ENCODE measurements at places on chromosomes 7 and 10.

- no peak for DNase-seq
Observed at GRCh38 chr7:155001756-155002410, 1.0 kb downstream of the PAXIP1 start.

DNA sequence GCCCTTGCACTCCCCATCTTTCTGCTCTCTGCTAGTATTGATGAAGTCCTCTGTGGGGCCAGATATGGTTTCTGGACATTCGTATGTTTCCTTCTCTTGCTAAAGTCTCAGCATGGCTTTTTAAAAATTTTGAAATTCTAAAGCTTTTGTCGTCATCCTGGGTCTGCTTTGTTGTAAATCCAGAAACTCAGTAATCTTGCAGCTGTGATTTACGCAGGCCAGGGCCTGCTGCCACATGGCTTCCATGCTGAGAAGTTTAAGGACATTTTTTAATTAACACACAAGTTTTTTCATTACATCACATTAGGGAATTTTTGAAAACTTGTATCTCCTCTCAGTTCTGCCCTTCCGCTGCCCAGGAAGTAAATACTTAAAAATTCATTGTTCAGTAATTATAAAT, 686.1 kb upstream of the IGFBP3 start:
- DNase-seq, result no peak

- DNase-seq, result no peak
Observed at GRCh38 chr10:102289840-102290239, 44.5 kb downstream of the GBF1 start.

GRCh38 chr7:117025891-117026290, 72.6 kb downstream of the ST7 start:
- no peak for DNase-seq

DNA sequence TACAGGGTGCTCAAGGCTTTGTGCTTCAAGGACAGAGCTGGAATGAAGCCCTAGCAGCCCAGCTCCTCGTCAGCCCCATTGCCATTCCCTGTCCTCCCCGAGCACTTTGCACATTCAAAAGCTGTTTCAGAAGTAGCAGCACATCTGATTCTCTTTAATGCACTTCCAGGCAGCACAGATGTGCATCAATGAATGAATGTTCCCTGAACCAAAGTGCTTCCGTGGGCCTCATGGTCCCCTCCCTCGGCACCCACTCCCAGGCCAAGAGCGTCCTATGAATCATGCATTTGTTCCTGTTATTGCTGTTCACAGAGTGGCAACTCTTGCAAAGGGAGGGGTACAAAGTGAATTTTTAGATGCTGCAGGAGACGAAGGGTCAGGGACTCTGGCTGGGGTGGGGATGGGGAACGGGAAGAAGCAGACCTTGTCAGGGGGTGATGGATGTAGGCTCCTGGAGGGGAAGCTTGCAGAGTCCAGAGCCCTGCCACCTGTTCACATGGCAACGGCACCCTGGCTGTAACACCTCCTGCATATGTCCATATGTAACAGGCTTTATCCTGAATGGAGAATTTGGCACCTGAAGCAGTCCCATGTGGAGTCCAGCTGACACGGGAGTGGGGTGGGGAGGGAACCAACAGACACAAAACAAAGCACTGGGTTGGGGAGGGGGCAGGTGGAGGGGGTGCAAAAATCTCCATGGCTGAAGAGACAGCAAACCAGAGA, 62.2 kb upstream of the BAIAP2L1 start:
- DNase-seq, result no peak

Data from iPS-NIHi11 (cell line).